ENCODE measurements at places on chromosomes 2 and 18.

DNA sequence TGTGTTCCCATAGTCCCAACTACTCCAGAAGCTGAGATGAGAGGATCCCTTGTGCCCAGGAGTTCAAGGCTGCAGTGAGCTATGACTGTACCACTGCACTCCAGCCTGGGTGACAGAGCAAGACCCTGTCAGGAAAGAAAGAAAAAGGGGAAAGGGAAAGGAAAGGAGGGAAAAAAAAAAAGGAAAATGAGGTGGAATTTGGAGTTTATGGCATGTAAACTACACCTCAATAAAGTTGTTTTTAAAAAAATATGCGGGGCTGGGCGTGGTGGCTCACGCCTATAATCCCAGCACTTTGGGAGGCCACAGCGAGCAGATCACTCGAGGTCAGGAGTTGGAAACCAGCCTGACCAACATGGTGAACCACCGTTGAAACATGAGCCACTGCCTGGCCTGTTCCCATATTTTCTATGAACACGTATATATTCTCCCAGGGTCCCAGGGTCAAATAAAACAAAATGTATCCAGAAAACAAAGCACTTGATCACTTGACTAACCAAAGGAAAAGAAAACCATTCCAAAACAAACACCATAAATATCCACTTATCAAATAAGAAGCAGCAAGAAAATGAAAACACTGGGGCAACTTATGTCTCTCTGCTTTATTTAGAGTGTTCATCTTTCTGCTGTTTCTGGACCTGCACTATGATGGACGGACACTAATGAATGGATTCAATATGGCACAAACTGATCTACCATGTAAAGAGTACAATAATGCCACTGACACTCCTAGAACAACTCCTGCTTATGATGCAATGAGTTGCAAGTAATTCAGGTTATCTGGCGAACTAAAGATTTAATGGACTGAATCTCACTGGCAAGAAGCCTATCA is 56.8 kb downstream of the ASXL2 start:
- DNase-seq = no peak

- no peak for DNase-seq
These were observed 164.8 kb upstream of the DOCK10 start for GRCh38 chr2:225207043-225207442.

DNA sequence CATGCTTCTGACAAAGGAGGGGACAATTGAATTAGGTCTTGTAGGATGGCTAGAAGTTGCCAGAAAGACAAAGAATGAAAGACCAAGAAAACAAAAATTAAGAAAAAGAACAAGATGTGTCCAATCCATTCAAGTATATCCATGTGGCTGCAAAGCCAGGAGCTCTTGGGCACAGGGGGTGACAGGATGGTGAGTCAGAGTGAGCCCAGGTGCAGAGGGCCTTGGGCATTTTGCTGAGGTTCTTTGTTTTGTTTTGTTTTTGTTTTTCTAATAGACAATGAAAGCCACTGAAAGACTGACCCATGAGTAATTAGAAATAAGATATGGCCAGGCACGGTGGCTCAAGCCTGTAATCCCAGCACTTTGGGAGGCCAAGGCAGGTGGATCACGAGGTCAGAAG is 104.6 kb upstream of the KLHL29 start:
- peak; percentile 81 for DNase-seq

DNA sequence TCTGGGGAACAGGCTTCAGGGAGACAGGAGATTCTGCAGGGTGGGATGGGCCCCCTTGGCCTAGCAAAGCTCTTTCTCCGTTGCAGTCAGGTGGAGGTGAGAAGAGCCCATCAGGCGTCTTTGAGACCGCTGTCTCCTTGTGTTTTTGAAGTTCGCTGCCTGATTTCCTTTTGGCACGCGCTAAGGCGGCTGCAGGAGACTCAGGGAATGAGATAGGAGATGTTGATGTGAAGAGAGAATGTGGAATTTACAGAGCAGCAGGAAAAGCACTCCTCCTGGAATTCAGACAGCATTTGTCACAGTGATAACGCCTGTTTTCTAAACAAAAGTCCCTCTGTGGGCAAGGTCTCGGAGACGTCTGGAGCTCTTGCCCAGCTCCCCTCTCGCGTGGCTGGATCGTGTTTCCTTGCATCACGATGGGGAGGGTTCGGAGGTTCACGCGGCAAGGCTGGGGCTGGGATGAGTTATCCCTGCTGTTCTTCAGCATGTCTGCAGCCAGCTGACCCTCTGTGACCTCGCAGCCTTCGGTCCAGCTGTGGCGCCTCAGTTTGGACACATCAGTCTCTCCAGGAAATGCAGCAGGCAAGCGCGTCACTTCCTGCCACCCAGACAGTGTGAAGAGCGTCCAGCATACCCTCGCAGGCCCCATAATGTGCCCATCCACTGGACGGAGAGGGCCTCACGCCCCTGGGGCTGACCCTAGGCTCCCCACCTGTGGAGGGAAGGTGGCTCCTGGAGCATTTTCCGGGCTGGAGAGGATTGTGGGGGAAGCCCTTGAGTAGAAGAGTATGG is 30.2 kb downstream of the GLI2 start:
- DNase-seq = no peak

DNA sequence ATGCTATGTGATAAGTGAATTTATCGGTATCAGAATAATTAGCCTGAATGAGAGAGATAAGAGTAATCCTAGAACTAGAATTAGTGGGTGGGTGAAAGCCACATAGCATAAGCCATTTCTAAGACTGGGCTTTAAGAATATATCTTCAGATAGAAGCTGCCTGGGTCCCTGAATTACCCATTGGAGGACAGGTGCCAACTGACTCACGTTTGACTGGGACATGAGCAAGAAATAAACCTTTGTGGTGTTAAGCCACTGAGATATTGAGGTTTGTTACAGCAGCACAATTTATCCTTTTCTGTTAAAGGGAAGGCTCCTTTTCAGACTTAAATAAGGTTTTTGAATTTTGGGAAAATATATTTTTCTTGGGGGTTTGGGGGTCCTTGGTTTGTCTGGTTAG is 95.9 kb downstream of the POLE4 start:
- no peak for DNase-seq

- DNase-seq = no peak
These were observed 177.1 kb downstream of the FAM210A start for GRCh38 chr18:13548966-13549879.

DNA sequence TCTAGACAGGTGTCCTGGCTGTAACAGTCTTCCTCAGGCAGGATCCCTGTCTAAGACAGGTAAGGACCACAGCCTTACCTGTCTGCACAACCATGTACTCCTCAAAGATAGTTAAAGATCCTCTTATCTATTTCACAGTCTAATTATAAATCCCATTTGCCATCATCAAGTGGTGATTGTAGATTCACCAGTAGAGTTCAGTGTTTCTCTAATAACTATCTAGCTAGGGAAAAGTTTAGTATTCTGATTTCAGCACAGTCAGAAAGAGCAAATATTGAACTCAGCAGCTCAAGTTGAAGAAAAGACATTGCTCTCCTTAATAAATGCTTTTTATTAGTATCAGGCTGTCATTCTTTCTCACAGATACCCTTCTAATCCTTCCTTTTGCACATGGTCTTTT is 1305.5 kb upstream of the NXPH2 start:
- peak; percentile 2 for DNase-seq

DNA sequence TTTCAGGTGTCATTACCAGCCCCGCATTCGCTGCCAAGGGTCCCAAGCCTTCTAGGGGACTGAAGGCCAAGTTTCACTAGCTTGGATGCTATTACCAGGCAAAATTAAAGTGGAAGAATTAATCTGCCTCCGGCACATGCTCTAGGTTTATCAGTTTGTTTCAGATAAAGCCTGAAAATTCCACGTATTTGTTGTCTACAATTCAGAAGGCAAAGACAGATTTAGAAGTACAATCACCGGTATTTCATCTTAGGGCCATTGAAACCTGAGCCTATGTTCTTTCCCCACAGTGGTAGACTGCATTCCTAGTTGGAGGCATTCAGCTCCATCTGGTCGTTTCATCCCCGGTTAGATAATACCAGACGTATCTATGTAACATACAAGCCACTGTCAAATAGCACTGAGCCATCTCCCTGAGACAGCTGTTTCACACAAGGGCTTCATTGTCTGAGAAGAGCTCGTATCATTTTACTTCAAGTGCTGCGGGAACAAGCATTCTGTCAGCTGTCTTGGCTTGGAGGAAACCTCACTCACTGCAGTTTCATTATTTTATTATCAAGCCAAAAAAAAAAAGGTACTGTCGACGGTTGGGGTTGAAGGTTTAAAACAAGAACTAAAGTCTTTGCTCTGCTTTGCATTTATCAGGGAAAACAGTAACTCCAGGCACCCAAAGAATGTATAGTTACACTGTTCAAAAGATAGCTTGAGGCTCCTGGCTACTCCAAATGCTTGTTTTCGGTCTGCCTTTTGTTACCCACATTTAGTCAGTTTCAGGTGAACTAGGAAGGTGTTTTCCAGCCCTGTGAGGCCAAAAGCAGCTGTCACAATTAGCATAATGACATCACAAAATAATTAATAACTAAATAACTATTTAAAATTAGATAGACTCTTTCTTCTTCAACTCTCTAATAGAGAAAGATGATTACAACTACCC is 76.7 kb downstream of the TGIF1 start:
- DNase-seq = peak; percentile 42

DNA sequence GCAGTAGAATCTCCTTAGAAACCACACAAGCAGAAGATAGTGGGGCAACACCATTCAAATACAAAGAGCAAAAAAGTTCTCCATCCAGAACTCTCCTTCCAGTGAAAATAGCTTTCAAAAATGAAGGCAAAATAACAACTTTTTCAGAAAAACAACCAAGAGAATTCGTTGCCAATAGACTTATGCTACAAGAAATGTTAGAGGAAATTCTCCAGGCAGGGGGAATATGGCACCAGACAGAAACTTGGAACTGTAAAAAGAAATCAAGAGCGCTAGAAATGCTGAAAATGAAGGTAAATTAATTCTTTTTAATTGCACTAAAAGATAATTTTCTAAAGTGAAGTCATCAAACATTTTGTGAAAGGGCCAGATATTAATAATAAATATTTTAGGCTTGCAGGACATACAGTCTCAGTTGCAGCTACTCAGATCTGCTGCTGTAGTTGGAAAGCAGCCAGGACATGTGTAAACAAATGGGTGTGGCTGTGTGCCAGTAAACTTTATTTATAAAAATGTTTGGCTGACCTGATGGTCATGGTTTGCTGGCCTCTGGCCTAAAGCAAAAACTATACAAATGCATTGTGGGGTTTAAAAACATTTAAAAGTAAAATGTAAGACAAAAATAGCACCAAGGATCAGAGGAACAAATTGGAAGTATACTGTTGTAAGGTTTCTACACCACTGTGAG is 73.7 kb upstream of the TGFA start:
- DNase-seq = peak; percentile 29

DNA sequence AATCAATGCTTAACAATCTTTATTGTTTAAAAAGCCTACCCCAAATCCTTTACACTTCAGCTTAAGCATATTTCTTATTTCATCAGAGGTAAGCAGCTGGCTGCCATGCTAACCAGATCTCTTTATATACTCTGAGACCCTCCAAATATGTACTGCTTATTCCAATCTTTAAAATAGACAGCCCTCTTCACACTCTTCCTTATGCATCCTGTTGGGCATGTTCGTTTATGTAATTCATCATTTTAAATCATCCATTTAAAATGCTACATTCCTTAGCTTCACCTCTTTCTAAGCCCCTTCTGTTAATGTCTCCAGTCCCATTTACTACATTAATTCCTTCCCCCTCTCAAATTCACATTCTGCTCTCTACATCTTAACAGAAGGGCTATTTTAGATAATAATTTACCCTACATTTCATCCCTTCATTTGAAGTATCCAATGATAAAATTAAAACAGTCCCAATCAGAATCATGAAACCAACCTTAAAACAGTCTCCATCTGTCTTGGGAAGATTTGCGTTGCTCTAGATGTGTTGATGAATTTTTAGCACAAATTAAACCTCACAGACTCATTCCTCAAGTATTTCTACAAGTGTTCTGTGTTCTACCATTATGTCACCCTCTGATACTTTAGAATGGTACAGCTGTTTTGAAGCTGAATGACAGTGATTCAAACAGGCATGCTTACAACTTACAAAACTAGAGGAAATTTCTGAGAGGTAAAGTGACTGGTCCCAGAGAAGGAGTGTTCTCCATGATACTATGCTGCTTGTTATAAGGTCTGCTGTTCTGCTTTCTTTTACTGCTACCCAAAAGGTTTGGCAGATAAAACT is 59.1 kb downstream of the ZNF385B start:
- no peak for DNase-seq
